ENCODE measurements at places on chromosomes 2 and 18.
A peak's percentile ranks its signal among the peaks of the same experiment; 100 is the strongest.

DNA sequence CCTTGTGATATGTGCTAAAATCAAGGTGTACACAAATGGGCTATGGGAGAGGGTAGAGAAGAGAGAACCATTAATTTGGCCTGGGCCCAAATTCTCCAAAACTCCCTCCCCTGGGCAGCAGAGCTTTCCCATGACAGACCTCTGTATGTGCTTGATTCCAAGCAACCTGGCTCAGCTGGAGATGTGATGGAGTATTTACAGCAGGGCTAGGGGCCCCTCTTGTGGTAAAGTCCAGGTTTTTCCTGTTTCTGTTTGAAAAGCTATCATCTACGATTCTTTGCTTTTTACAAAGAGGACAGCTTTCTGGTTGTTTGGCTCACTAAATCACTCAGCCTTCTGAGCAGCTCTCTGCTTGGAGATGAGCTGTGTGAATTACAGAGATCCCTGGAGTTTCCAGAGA lies 40.3 kb downstream of the KCNS3 start:
- DNase-seq, result no peak

DNA sequence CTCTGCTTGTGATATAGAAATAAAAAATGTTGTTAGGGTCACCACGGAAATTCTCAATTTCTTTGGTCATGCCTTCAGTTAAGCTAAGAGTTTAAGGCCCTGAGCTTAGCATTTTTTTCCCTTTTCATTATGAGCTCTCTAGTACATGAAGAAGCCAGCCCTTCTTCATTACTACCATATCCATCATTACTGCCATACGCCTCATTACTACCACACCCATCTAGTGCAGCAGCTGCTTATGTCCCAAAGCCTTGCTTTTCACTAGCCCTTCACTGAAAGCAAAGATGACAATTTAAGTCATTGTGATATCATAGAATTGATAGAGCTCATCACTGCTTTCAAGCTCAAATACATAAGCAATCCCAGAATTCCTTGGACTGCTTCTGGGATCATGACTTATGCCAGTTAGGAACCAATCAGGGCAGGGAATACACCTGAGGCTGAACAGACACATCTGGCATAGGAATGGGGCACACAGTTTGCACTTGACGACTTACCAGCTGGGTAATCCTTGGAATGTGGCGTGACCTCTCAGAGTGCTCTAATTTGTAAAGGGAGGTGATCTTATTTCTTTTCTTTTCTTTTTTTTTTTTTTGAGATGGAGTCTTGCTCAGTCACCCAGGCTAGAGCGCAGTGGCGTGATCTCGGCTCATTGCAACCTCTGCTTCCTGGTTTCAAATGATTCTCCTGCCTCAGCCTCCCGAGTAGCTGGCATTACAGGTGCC lies 40.3 kb downstream of the SOWAHC start:
- no peak for DNase-seq

DNA sequence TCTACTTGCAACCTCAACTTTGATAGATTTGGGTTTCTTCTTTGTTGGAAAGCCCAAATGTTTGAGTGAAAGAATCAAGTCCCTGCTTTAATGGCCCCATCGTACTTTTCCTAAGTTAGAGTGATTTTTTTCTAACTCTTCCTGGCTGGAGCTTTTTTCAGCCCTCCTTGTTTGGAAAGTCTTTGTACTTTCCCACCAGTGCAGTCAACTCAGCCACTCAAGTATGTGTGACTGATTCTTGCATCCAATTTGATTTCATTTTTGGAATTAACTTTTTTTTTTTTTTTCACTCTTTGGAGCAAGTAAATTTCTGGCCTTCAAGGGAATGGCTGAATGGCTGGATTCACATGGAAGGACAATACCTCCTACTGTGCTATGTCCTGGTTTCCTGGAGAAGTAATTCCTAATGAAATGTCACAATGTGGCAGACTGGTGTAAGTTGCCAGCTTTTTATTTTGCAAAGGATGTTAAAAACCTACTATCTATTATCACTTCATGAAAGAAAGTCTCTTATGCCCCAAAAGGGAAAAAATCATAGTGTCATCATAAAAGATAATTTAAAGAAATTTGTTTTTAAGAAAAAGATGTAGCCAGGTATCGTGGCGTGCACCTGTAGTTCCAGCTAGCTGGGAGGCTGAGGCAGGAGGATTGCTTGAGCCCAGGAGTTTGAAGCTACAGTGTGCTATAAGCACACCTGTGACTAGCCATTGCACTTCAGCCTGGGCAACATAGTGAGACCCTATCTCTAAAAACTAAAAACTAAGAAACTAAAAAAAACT lies 76.0 kb upstream of the ZFP36L2 start:
- DNase-seq, result no peak

DNA sequence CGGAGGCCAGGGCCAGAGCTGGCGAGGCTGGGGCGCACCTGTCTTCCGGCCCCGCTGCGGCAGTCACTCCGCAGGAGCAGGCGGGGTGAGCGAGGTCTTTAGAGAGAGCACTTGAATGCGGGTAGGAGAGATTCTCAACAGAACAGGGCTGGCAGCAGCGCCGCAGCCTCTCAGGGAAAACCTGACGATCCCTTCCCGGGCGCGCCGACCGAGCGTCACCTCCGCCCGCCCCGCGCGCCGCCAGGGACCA lies 526 bp downstream of the PRKRA start:
- DNase-seq, result peak; percentile 22

GRCh38 chr2:112321375-112322320 lies 46.3 kb downstream of the ZC3H6 start:
- DNase-seq, result no peak
